ENCODE measurements at places on chromosomes 5 and 9.

DNA sequence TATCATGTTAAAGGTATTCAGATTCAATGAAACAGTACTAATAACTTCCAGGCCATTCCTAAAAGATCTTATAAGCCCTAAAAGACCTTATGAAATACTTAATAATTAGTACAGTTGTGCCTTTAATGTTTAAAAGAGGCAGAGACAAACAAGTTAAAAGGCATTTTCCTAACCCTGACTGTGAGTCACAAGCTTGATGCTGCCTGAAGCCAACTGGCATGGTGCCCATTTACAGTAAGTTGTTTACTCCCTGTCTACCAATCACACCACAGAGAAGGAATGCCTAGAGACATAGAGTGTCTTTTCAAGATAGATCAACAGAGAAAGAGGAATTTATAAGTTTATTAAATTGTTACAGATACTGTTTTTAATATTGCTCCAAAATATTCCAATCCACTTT is 47.8 kb downstream of the NR3C1 start:
- DNase-seq, result no peak

DNA sequence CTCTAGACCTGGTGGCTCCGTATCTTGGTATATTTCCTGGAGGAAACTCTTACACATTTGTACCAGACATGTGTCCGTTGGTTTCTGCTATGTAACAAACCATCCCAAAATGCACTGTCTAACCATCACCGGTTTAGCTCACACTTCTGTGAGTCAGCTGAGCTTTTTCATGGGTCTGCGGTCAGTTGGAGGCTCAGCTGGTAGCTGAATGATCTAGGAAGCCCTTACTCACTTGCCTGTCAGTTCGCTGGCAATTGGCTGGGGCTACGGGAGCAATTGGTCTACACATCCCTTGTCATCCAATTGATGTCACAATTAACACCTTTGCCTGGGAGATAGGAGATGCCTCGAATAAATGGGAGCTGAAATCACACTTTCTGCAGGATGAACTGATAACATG is 11.6 kb upstream of the WHRN start:
- no peak for DNase-seq

DNA sequence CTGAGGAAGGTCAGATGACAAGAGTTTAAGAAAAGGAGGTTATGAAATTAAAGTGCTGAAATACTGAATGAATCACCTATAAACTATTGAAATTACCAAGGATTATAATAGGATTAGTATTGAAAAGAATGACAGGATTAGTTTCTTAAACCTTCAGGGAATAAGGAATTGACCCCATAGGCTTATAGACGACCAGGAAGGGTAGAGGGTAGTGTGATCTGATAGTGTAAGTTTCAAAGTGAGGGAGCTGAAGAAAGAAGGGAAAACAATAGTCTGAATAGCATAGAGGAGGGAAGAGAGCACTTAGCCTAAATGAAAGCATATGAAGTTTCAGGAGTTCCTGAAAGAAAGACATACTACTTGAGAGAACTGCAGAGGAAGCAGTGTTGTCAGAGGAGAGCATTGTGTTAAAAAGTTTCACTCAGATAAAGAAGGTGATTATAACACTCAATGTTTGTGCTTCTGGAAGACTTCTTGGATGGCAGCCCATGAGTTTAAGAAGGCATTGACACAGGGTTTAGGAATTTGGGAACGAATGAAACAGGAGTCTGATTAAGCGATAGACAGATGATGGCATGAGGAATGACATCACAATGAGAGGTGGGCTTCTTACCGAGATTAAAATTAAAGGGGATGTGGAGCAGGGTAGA is 557.9 kb upstream of the GRAMD2B start:
- no peak for DNase-seq

DNA sequence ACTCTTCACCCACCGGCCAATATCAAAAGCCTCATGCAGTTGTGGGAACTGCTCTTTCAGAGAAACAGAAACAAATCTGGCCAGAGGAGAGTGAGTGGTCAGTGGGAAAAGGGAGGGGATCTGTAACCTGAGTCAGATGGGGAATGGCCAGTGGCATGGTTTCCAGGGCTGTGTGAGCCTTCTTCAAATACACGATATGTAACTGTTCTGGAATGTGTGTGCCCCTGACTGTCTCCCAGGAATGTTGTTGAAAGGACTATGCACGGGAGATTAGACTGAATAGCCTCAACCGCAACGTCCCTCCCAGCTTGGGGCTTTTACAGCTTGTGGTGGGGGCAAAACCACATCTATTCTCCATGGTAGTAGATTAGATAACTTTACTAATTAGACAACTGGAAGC is 60.8 kb downstream of the SH3TC2 start:
- no peak for DNase-seq

DNA sequence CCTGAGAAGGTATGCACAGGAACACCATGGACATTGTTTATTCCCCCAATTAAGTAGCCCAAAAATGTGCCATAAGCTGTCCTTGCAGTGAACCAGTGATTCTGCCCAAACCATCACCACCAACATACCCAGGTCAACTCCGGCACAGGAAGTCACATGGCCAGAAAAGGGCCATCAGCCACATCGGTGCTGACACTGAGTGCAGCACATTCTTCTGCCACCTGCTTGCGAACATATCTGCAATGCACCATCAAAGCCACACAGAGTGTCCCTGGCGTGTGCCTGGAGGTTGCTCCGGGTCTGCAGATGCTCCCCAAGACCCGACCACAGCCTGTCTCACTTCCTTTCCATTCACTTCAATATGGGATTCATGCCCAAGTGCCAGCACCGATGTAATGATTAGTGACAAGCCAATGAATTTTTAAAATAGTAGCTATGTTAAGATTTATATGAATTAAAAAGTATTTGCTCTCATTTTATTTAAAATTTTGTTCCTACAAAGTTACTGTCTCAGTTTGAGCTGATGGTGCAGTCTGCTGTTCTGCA is 37.6 kb downstream of the SYK start:
- DNase-seq, result no peak

DNA sequence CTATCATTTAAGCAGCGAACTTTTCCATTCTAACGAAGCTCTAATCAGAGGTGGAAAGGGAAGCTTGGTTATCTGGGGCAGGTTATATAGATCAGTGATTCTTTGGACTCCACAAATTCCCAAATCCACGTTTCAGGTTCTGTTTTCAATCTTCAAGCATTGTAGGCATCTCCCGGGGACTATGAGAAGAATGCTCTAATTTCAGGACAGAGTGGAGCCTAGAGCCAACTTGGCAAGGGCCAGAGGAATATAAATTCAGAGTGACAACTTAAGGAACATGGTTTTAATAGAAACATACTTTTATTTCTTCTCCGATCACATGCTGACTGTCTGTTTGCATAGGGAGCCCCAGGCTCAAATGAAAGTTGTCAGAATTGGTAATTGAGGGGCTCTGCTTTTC is 514.0 kb upstream of the KLF4 start:
- no peak for DNase-seq

DNA sequence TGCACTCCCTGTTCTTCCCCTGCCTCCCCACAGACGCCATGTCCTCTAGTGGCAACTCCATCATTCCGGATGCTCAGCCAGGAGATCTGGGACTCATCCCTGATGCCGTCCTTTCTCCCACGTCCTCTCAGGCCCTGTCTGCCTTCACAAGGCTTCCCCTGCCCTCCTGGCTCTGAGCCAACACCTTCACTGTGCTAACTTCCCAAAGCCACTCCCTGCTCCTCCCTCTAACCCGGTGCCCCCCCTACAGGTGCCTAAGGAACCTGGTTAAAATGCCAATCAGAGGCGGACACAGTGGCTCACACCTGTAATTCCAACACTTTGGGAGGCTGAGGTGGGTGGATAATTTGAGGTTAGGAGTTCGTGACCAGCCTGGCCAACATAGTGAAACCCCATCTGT is 67.6 kb downstream of the LMX1B start:
- DNase-seq, result no peak

DNA sequence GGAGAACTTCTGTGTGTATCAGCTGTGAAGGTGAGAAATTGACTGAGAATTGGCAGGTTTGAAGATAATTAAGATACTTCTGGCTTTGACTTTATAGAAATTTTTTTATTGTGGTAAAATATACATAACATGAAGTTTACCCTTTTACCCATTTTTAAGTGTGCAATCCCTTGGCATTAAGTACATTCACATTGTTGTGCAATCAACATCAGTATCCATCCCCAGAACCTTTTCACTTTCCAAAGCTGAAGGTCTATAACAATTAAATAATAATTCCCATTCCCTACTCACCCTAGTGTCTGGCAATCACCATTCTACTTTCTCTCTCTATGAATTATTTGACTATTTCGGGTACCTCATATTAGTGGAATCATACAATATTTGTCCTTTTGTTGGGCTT is 69.9 kb downstream of the ACTBL2 start:
- no peak for DNase-seq

GRCh38 chr5:173866858-173867679 is 21.1 kb upstream of the CPEB4 start:
- DNase-seq, result no peak

GRCh38 chr5:34047143-34047542 is 4.1 kb upstream of the C1QTNF3 start:
- no peak for DNase-seq

DNA sequence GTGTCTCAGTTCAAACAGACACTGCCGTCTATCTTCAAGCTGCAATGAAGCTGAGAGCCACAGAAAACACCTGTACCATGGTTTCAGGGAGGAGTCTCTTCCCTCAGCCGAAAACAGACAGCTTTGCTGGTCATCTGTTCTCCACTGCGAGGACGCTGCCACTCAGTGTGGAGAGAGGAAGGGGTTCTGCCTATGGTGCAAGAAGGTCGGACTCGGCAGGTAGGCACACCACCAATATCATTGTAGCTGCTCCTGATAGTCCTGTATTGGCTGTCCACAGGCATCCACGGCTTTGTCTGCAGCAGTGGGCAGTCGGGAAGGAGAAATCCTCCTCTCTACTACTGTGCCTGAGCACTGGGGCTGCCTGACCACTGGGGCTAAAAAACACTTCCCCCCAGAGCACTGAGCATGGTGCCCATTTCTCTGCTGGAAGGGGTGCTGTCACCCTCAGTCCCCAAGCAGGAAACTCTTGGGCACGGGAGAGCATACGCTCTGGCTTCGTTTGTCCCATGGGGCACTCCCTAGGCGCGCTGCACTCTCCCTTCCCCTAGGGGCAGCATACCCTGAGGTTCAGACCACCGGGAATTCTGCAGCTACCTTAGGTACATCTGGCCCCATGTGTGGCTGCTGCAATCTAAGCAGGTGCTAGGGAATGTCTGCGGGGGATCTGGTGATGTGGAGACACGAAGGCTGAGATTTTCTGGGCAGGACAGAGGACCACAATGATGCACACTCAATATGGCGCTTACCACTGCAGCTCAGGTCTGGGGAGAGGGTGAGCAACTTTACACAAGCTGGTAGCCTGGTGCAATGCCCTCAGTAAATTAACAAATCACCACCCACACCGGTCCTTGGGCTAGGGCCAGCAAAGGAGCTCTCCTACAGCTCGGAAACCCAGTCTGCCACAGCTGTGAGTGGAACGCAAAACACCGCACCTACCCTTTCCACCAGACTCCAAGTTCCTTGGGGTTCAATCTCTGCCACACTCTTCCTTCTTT is 880.9 kb upstream of the SEMA6A start:
- no peak for DNase-seq

- DNase-seq, result no peak
These were observed 99.3 kb downstream of the FOCAD start for GRCh38 chr9:20783057-20784038.

- peak; percentile 4 for DNase-seq
These were observed 66.8 kb downstream of the AMBP start for GRCh38 chr9:114011313-114011712.

- DNase-seq, result no peak
These were observed 504.5 kb downstream of the MAN2A1 start for GRCh38 chr5:110194191-110194590.

- DNase-seq, result no peak
These were observed 102.2 kb upstream of the IL7R start for GRCh38 chr5:35754481-35754880.

DNA sequence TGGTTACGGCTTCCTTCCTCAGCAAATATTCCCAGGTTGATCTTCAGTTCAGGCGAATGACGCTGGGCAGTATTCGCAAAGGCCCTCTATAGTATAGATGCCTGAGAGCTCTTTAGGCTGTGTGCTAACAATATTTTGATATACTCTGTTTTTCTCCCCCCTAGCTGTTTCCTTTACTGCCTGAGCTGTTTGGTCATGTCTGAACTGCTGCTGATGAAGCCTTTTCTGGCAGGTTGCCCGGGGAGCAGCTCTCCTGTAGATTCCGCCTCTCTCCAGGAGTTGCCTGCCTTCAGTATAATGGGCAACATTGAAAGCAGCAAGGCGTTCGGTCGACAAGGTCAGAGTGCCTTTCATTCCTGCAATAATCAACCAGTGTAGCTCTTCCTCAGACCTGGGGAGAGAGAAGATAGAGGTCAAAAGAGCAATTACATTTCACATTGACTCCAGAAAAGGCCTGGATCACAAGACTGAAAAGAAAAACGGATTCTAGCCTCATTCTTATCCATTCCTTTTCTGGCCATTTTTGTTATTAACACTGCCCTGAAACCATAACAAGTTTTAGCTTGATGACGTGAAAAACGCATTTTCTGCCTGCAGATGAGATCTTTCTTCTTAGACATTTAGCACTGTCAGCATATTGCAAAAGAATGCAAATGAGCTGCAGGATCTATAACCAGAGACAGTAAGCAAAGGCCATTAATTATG is 60.1 kb upstream of the ZNF608 start:
- DNase-seq, result no peak

DNA sequence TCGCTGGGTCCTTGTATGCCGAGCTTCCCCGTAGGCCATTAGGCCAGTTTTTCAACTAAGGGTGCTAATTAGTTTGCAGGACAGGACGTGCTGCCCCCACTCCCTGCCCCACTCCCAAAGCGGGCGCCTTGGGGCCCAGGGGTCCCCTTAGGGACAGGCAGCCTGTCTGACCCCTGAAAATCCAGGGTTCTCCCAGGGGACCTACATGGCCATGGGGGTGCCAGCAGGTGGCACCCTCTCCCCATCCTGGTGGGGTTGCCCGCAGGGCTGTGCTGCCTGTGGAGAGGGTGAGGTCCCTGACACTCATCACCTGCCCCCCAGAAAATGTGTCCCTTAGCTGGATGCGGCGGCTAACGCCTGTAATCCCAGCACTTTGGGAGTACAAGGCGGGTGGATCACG is 8.5 kb upstream of the CCDC187 start:
- DNase-seq, result no peak

All from tibial artery (tissue), 4 donors.